Activated CD8-positive, alpha-beta T cell treated with anti-CD3 and anti-CD28 coated beads for 36 hours (primary cell): ENCODE measurements at places on chromosomes 1 and 21. TPM values are rescaled to one million over a fixed set of nuclear protein-coding genes. Genes with fewer than 3 reads are reported as not detected.
A peak's percentile ranks its signal among the peaks of the same experiment; 100 is the strongest.

- H3K36me3 ChIP-seq = peaks cover 21% of the 10 kb centered on the region
- H3K4me3 ChIP-seq = peak overlapping the region; percentile 83
- H3K4me1 ChIP-seq = peaks cover 63% of the 10 kb centered on the region
- peak overlapping the region; percentile 90 for H3K27ac ChIP-seq
These were observed 562 bp downstream of the MAP7D1 start for GRCh38 chr1:36156329-36157114.

DNA sequence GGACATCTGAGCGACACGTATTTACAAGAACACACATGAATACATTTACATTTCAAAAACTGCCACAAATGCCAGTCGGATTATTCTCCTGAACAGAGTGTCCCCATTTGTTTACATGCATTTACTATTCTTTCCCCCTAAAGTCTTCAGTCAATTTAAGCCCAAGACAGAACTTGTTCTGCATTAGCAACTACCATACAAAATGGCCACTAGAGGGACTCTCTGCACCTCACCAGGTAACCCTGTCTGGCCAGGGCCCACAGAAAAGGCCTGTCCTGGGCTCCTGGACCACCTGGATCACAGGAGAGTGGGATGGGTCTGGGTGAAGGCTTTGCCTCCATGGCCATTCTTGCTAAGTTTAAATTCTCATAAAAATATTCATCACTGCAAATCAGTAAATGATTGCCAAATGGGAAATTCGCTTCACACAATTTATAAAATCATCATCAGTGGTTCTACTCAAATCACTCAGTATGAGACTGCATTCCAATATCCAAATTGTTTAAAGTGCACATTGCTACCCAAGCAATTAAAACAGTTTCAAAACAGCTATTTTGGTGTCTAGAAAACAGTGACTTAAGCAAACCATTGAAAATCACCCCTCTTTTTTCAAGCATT lies 12.5 kb upstream of the GUCA2A start:
- peak; percentile 28 for DNase-seq
- no peaks in the 10 kb centered on the region for H3K27me3 ChIP-seq
- H3K4me3 ChIP-seq = no peak overlapping the region
- peaks cover 5% of the 10 kb centered on the region for H3K36me3 ChIP-seq
- no peak overlapping the region for H3K27ac ChIP-seq
- H3K4me1 ChIP-seq = no peaks in the 10 kb centered on the region

DNA sequence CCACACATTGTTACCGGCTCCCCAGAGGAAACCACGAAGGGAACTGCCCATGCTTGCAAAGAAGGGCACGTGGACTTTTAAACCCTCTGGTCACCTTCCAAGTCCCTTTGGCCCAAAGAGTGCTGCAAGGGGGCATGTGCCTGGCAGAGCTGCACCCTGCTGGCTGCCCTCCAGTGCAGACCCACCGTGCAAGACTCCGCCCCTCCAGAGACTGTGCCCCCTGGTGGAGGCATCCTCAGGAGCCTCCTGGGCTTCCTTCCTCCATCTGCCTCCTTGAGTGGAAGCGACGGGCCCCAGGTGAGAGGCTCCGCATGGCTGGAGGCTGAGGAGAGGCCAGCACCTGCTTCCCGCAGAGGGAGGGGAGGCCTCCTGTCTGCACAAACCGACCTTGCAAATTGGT lies 100.6 kb downstream of the CRYAA start:
- no peaks in the 10 kb centered on the region for H3K4me1 ChIP-seq
- DNase-seq = peak; percentile 59
- no peaks in the 10 kb centered on the region for H3K27me3 ChIP-seq
- H3K4me3 ChIP-seq = no peak overlapping the region
- no peak overlapping the region for H3K27ac ChIP-seq
- no peaks in the 10 kb centered on the region for H3K36me3 ChIP-seq

GRCh38 chr1:236009191-236009590 lies 55.7 kb downstream of the NID1 start:
- no peaks in the 10 kb centered on the region for H3K36me3 ChIP-seq
- peaks cover 2% of the 10 kb centered on the region for H3K4me1 ChIP-seq

- no peak overlapping the region for H3K4me3 ChIP-seq
- H3K4me1 ChIP-seq = no peaks in the 10 kb centered on the region
- H3K36me3 ChIP-seq = peaks cover 6% of the 10 kb centered on the region
- H3K27me3 ChIP-seq = no peaks in the 10 kb centered on the region
- no peak for DNase-seq
These were observed 17.7 kb downstream of the TMEM201 start for GRCh38 chr1:9606458-9606857.

DNA sequence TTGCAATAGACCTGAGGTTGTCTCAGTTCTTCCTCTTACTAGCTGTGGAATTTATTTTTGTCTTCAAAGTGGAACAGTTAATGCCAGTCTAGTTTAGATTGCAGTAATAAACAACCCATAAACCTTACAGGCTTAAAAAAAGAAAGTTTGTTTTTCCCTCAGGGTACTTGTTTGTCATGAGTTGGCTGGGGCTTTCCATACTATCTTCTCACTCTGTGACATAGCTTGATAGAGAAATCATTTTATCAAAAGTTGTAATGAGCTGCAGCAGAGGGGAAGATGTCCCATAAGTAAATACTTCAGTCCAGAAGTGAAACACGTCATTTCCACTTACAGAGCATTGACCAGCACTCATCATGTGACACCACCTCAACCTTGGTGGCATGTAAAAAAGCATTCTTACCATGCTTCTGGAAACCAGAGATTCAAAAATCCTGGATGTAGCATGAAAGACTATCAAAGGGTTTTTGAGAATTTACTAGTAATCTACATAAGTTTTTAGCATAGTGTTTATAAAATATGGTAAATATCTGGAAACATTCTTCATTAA lies 62.8 kb upstream of the COL11A1 start:
- H3K4me3 ChIP-seq = no peak overlapping the region
- no peaks in the 10 kb centered on the region for H3K4me1 ChIP-seq
- no peak overlapping the region for H3K27ac ChIP-seq
- no peaks in the 10 kb centered on the region for H3K27me3 ChIP-seq

DNA sequence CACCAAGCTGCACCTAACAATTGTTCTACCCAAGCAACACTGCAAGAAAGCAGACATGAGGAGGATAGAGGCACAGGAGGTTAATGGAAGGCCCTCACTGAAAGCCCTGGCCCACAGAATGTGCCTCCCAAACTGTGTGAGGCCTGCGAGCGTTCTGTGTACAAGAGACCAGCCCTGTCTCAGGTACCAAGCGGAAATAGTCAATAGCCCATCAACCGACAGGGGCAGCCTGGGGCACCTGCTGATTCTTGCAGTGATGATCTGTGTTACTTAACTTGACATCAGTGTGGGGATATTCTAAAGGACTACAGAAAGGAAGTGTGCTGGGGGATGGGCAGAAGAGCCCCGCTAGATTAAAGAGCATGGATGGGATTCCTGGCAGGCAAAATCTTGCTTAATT lies 392.4 kb downstream of the KCNH1 start:
- H3K27me3 ChIP-seq = peaks cover 3% of the 10 kb centered on the region
- no peak overlapping the region for H3K27ac ChIP-seq
- H3K4me1 ChIP-seq = no peaks in the 10 kb centered on the region
- H3K4me3 ChIP-seq = no peak overlapping the region
- no peak for DNase-seq

DNA sequence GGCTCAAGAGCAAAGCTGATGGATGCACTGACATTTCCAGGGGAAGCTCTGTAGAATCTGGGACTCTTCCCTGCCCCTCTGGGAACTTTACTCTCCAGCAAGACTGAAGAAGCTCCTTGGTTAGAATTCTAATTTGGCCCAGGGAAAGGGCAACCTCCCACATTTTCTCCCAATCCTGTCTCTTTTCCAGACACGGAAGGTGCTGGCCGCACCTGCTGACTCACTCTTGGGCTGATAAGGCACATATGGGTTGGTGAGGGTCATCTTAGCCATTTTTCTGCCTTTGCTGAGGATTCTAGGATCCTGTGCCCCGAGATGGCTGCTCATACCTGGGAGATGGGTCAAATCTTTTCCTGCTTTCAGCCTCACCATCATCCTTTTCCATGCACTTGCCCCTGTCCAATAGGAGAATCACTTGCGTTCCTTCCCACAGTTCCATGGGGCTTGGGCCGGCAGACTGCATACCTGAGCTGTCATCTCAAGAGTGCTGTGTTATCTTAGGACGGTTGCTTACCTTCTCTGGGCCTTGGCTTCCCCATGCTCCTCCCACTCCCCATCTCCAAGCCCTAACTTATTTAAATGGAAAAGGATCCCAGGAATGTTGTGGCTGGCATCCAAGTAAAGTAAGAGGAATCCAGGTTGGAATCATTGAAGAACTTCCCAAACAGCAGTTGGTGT lies 1.3 kb downstream of the TINAGL1 start:
- peaks cover 9% of the 10 kb centered on the region for H3K27me3 ChIP-seq
- no peaks in the 10 kb centered on the region for H3K36me3 ChIP-seq
- no peak for DNase-seq
- H3K4me3 ChIP-seq = no peak overlapping the region
- no peak overlapping the region for H3K27ac ChIP-seq

DNA sequence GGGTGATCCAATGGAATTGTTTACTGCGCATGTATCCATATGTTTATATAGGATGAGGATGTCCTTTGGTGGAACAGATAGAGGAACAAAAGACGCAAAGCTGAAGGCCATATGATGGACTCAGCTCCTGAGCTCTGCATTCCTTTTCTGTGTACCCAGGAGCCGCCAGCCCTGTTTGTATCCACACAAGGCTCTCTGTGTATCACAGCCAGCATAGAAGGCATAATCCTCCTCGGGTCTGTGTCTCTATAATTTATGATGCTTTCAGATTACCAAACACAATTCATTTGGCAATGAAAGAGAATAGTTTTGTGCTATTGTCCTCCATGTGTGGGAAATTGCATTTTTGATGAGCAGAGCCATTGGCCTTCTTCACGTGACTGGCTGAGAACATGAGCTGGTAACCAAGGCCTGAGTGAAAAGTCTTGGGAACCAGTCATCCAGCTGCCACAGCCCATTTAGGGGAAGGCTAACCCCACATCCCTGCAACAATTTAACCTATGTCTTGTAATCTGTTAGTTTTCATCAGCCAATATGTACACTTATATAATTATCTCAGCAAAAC lies 119.2 kb downstream of the PBX1 start:
- H3K27me3 ChIP-seq = no peaks in the 10 kb centered on the region
- H3K4me1 ChIP-seq = no peaks in the 10 kb centered on the region
- no peak overlapping the region for H3K4me3 ChIP-seq
- H3K27ac ChIP-seq = no peak overlapping the region

GRCh38 chr1:163412221-163412620 lies 90.5 kb downstream of the NUF2 start:
- DNase-seq = no peak
- peaks cover 8% of the 10 kb centered on the region for H3K27me3 ChIP-seq
- no peaks in the 10 kb centered on the region for H3K4me1 ChIP-seq
- no peak overlapping the region for H3K4me3 ChIP-seq
- no peaks in the 10 kb centered on the region for H3K36me3 ChIP-seq

DNA sequence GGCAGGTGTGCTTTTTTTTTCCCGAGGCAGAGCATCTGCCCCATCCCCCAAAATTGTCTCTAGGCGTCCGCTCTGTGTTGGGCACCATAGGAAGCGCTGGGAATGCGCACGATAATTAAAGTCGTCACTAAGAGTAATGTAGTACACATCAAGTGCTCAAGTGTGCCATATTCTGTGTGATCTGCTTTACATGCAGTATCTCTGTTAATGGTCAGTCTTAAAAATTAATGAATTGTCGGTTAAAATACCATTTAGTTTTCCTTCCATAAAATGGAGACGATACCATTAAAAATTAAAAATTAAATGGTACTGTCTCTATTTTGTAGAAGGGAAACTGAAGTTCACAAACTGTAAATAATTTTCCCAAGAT lies 544 bp upstream of the CCT8 start:
- H3K36me3 ChIP-seq = peaks cover 32% of the 10 kb centered on the region
- H3K27me3 ChIP-seq = no peaks in the 10 kb centered on the region
- H3K4me1 ChIP-seq = peaks cover 58% of the 10 kb centered on the region
- peak overlapping the region; percentile 100 for H3K4me3 ChIP-seq

The CAMK1G gene
- total RNA-seq = not detected

The WNT2B gene
- total RNA-seq = not detected

The GUCA2A gene
- total RNA-seq = not detected

The SMYD3 gene
- 22.6 TPM for total RNA-seq

The SLC45A3 gene
- total RNA-seq = 0.38 TPM

The ST6GALNAC3 gene
- total RNA-seq = 2.7 TPM

The BCAR3 gene
- 0.51 TPM for total RNA-seq

The GUCA2B gene
- not detected for total RNA-seq

The MAP3K7CL gene
- 3.2 TPM for total RNA-seq

The PGLYRP4 gene
- total RNA-seq = not detected
